ENCODE measurements at places on chromosomes 12 and 14.

GRCh38 chr14:45664668-45665356, 411.8 kb upstream of the MIS18BP1 start:
- DNase-seq: no peak

GRCh38 chr14:92542766-92543554, 29.4 kb downstream of the RIN3 start:
- no peak for DNase-seq

DNA sequence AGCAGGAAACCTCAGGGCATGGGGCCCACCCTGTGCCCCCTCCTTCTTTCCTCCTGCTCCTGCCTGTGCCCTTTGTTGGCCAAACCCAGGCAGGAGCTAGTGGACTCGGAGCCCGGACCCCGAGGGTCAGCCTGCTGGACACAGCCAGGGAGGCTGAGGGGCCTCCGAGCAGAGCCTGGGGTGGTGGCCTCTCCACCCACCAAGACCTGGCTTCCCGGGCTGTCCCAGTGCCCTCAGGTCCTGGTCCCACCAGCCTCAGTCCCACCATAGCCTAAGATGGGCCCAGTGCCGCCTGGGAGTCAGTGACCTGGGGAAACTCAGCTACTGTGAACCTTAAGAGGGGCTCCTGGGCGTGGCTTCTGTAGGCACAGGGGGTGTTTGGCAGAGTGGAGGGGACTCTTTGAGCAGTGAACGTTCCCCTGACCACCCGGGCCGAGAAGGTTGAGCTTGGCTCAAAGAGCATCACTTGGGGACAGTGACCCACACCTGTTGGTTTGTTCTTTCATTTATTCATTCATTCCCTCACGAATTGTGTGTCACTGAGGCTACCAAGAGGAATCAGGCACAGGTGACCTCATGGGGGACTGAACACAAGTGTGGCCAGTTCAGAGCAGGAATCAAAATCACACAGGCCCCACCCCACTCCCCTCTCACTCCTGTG, 266.1 kb downstream of the ADGRD1 start:
- no peak for DNase-seq

- no peak for DNase-seq
Measured at GRCh38 chr14:30339311-30339901, 219.6 kb upstream of the G2E3 start.

DNA sequence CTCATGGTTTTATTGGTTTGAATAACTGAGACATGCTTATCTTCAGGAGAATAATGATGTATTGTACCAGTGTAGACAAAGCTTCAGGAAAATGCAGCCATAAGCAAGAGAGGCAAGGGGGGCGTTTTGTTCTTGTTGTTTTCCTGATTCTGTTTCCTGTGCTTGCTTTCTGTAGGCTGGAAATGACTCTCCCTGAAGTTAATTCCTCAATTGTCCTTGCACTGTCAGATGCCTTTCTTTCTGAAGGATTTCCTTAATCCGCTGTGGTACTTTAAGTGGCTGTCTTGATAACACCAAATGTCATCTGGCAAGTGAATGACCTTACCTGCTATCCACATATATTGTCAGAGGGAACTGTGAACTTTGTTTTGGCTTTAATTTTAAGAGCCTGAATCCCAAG, 220.0 kb downstream of the NEDD1 start:
- DNase-seq: no peak

DNA sequence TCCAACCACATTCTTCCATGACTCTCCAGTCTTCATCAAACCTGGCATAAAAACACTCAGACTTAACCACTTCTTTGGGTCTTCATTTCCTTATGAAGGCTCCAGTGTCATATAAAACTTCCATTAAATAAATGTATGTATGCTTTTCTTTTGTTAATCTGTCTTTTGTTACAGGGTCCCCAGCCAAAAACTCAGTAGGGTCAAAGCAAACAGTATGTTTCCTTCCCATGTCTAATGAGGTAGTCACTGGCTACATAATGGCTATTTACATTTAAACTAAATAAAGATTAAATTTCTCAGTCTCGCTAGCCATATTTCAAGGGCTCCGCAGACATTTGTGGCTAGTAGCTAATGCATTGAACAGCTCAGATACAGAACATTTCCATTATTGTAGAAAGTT, 40.1 kb upstream of the STAB2 start:
- no peak for DNase-seq

GRCh38 chr14:90332271-90332584, 487 bp upstream of the NRDE2 start:
- DNase-seq: no peak

DNA sequence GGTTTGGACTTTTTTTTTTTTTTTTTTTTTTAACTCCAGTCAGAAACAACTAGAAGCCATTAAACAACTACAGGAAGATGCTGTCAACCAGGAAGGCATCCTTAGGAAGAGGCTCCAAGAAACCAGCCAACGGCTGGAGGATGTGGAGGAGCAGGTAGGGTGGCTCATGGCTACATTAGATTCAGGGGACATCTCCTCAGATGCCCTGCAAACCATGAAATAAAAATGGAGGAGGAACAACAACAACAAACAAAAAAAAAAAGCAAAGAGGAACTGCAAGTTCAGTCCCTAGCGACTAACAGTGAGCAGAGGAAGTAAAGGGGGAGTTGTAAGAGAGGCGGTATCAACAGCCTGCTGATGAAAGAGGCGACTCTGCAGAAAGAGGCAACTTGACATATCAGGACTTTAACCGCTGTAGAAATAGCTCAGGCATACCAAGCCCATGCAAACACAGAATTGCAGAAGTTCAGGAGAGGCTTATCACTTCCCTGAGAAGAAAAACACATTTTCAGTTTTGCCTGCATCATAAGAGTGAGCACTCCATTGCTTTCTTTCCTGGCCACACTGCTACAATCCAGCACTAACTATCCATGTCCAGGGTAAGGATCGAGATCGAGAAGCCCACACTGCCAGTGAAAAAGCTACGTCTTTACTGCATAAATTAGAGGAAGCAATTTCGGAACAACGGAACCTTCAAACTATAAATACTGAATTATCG, 103.5 kb upstream of the BCAT1 start:
- peak; percentile 34 for DNase-seq

DNA sequence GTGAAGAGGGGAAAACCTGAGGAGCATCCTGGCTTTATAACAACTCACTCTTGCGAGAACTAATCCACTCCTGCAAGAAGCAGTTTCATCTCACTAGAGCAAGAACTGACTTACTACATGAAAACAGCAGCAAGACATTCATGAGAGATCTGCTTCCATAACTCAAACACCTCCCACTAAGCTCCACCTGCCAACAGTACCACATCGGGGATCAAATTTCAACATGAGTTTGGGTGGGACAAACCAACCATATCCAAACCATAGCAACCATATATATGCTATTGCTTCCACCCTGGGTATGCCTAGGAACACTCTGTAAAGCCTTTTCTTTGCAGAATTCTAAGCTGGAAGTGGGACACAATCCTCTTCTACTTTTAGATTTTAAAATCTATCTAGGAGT, 13.9 kb upstream of the AVPR1A start:
- DNase-seq: no peak

DNA sequence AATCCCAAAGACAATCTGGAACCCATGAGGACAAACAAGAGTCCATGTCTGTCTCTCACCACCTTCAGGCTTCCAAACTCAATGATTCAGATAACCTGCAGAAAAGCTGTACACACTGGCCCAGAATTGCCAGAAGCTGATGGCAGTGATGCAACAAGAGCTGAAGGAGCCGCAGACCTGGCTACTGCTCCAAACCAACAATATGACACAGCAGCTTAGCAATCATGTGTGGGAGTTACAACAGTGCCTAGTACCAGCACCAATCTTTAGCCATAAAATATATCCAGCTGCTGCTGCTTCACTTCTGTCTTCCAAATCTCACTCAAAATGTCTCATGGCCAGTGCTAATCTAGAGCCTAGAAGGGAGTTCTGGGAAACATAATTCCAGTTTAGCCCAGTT, 22.0 kb downstream of the RPS6KA5 start:
- DNase-seq: no peak

- DNase-seq: no peak
Measured at GRCh38 chr14:96905065-96905464, 107.9 kb downstream of the VRK1 start.

GRCh38 chr12:131091976-131092691, 138.4 kb downstream of the ADGRD1 start:
- no peak for DNase-seq

DNA sequence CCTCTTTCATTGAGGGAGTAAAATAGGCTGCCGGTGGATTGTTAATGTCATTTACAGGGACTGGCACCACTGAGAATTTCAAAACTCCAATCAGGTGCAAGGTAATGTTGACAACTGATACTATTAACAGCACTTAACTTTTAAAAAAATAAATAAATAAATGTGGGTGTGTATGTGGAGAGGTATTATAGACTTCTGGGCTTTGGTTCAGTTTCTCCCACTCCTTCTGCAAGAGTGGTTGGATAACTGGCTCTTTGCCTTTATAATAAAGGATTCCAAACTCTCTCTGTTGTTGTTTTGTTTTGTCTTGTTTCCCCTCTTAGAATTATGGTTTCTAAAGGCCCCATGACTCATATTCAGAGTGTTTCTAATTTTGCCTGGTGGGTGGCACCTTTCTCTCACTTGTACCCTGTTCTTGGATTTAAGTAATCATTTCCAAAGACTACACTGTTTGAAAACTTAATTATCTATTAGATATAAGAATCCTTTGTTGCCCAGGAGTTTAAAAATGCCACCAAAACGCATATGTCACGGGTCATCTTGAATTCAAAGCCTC, 151.6 kb upstream of the ARID2 start:
- DNase-seq: no peak

DNA sequence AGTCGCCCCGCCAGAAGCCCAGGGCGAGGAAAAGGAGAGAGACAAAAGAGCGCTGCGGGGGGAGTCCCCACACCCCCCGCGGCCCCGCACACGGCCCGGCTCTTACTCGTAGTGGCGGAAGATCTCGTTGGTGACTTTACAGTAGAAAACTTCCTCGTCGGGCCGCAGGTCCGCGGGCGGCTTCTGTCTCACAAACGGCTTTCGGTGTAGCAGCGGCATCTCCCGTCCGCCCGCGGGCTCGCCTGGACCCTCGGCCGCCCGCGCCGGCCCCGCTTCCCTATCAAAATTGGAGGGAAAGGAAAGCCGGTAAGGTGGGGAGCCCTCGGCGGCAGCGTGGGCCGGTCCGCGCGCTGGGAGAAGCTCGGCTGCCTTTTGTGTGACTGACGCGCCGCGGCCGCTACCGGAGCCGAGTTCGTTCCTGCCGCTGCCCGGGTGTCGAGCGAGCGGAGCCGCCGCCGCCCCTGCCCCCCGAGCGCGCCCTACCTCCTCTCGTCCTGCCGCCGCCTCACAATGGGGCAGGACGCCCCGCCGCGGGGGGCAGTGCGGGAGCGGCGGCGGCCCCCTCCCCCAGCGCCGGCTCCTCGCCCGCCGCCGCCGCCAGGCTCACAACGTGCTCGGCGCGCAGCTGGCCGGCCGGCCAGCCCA, 652 bp downstream of the BAZ1A start:
- peak; percentile 61 for DNase-seq

- peak; percentile 71 for DNase-seq
Measured at GRCh38 chr12:53984901-53985691, at the start of gene HOXC10. Gene HOXC10, plus strand, starts transcription at chr12:53985146. Its CDS starts 114 bp downstream, at chr12:53985260.

- DNase-seq: no peak
Measured at GRCh38 chr14:105316577-105316941, 2.0 kb downstream of the PACS2 start.

- DNase-seq: no peak
Measured at GRCh38 chr12:28794211-28794610, 354.9 kb upstream of the FAR2 start.

GRCh38 chr12:108201808-108202207, 72.7 kb downstream of the WSCD2 start:
- no peak for DNase-seq

DNA sequence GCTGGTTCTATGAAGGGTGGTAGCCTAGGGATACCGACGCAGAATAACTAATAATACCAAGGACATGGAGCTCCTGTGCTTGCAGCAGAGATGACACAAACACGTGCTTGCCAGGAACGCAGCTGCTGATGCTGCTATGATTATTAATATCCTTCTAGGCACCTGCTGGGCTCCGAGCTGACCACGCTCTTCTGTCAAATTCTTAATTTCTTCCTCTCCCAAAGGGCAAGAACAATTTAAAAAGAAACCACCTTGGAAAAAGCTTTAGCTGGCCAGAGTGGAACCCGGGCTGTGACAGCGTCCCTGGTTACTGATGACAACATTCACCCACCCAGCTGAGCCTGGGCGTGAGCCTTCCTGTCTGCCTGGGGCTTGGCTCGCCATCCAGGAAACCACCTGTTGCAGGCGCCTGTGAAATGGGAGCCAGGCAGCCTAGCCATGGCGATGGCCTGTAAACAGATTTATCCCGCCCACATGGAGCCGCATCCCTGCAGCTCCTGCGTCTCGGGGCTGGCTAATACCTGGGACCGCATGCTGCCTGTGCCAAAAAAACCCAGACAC, 28.8 kb downstream of the CLMN start:
- DNase-seq: no peak

- DNase-seq: no peak
Measured at GRCh38 chr12:5665615-5666014, 233.7 kb downstream of the NTF3 start.

GRCh38 chr12:107655281-107656065, 30.1 kb upstream of the PWP1 start:
- no peak for DNase-seq

- no peak for DNase-seq
Measured at GRCh38 chr14:32675433-32675832, 263.2 kb upstream of the NPAS3 start.

DNA sequence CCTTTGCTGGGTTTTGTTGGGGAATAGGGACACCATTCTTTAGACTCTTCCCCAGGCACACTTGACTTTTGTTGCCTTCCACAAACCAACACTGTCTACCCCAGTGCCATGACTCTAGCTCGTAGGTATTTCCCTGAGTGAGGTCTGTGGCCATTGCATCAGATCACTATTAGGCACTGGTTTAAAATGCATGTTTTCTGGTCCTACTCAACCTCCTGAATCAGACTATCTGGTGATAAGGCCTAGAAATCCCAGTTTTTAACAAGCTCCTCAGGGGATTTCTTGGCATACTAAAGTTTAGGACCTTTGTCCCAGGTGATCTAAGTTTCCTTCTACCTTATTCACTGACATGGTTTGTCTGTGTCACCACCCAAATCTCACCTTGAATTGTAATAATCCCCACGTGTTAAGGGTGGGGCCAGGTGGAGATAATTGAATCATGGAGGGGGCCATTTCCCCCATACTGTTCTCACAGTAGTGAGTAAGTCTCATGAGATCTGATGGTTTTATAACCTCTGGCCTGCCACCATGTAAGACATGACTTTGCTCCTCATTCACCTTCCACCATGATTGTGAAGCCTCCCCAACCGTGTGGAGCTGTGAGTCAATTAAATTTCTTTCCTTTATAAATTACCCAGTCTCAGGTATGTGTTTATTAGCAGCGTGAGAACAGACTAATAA, 87.8 kb upstream of the PSMC1 start:
- DNase-seq: no peak

DNA sequence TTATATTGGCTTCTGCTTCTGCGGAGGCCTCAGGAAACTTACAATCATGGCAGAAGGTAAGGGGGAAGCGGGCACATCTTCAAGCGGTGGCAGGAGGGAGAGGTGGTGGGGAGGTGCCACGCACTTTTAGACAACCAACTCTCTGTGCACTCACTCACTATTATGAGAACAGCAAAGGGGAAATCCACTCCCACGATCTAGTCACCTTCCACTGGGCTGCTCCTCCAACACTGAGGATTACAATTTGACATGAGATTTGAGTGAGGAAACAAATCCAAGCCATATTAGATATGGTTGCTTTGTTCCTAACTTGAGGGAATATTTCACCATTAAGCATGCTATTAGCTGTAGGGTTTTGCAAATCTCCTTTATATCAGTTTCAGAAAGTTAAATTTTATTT, 80.3 kb downstream of the UNC79 start:
- DNase-seq: no peak

- DNase-seq: no peak
Measured at GRCh38 chr12:45768194-45768593, 38.7 kb downstream of the ARID2 start.

- DNase-seq: no peak
Measured at GRCh38 chr14:82313889-82314288, 780.2 kb upstream of the SEL1L start.
